ENCODE measurements at places on chromosomes 4 and X. TPM values are rescaled to one million over a fixed set of nuclear protein-coding genes. Genes with fewer than 3 reads are reported as not detected.

The CDS1 gene
- total RNA-seq: 0.06 TPM

The GAGE1 gene
- total RNA-seq: not detected

The COL25A1 gene
- total RNA-seq: not detected

The TMEM150C gene
- total RNA-seq: not detected

The TIMP1 gene
- total RNA-seq: 4.1 TPM

The DUSP21 gene
- total RNA-seq: not detected

The CABS1 gene
- total RNA-seq: not detected

The HSFX4 gene
- total RNA-seq: not detected

The CPE gene
- not detected for total RNA-seq

The NDST3 gene
- not detected for total RNA-seq

The USP27X gene
- total RNA-seq: 1.2 TPM

The CXCL1 gene
- not detected for total RNA-seq

The MORF4L2 gene
- total RNA-seq: 244 TPM

The MAGEB16 gene
- not detected for total RNA-seq

The TCEAL6 gene
- total RNA-seq: not detected

The SMIM10 gene
- 1.2 TPM for total RNA-seq

Data from activated CD8-positive, alpha-beta memory T cell treated with anti-CD3 and anti-CD28 coated beads for 36 hours (primary cell).